ENCODE measurements at places on chromosomes 4 and X.

DNA sequence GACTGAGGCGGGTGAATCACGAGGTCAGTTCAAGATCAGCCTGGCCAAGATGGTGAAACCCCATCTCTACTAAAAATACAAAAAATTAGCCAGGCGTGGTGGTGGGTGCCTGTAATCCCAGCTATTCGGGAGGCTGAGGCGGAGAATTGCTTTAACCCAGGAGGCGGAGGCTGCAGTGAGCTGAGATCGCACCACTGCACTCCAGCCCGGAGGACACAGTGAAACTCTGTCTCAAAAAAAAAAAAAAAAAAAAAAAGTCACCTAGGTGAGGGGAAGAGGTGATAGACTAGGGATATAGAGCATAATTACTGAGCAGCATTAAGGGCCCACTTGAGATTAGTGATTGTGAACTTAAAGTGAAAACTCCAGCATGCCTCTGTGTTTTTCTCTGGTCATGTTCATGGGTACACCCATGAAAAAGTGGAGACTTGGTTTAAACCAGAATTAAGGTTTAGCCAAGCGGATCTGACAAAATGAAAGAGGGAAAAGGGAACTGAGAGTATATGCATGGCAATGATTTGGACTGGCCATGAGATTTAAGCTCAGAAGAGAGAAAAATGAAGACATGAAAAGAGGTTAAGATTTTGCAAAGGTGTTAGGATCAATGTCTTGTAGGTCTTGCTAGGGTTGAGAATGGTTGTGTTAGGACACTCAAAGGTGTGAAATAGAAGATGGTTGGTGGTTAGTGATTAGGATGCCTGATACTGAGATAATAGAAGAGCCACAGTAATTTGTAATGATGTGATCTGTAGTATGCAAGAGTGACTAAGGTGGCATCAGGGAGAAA, 105.0 kb downstream of the RAB28 start:
- DNase-seq = no peak

DNA sequence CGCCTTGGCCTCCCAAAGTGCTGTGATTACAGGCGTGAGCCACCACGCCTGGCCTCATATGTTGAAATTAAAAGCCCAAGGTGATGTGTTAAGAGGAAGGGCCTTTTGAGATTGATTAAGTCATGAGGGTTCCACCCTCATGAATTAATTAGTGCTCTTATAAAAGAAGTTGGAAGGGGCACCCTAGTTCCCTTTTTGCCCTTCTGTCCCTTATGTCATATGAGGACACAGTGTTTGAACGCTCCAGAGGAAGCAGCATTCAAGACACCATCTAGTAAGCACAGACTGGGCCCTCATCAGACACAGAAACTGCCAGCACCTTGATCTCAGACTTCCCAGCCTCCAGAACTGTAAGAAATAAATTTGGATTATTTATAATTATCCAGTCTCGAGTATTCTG, 5.1 kb upstream of the APLN start:
- no peak for DNase-seq

DNA sequence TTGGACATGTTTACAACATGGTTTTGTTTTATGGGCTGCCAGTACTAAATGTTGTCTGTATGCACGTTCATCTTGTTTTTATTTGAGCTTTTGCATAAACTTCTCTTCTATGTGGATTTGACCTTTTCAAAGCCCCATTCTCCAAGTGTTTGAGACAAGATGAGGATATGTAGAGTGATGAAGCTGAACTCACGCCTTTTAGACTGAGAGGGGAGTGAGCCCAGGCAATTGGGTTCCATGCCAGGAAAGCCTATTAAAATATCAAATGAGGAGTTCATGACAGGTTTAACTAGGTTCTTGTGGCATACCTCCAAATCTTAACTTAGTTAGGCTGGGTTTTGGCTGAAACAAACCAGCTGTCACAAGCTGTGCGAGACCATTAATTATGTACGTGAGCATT, 170.4 kb upstream of the LDB2 start:
- DNase-seq = no peak

- no peak for DNase-seq
Observed at GRCh38 chrX:54076903-54077302, 32.6 kb upstream of the PHF8 start.

GRCh38 chr4:105061731-105062130, 84.9 kb upstream of the TET2 start:
- DNase-seq = no peak

DNA sequence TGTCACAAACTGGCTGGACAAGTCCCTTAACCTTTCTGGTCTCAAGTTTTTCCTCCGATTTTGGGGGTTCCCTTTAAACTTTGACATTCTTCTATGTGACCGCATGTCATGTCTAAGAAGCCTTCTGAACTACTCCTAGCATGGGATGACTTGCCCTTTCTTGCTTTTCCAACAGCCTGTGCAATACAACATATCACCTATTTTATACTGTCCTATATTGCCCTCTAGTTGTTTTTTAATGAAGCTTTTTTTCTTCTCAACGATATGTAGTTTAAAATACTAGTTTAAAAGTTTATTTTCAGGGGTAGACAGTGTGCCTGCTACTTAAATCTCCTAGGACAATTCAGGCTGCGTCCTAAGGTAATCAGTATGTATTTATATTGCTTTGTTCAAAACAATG, 1.0 kb upstream of the IGBP1 start:
- no peak for DNase-seq

DNA sequence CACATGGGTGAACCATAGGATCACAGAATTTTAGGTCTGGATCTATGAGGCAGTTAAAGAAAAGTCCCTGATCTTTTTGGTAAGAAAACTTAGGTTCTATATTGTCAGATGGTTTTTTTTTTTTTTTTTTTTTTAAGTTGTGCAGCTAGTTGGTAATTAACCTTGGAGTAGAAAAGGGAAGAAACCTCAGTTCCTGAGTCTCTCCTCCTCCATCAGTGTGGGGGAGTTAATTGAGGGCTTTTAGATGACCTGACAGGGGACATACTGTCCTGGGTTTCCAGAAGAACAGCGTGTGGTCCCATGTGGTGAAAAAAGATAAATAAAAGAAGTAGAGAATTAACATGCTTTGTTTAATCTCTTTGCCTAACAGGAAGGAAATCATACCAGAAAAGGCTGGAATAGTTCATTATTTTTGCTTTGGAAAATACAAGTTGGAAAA, 123.7 kb downstream of the ARHGAP10 start:
- no peak for DNase-seq

- no peak for DNase-seq
Observed at GRCh38 chr4:149264093-149264733, 551.4 kb downstream of the IQCM start.

- no peak for DNase-seq
Observed at GRCh38 chr4:38160487-38161207, 200.4 kb downstream of the PTTG2 start.

DNA sequence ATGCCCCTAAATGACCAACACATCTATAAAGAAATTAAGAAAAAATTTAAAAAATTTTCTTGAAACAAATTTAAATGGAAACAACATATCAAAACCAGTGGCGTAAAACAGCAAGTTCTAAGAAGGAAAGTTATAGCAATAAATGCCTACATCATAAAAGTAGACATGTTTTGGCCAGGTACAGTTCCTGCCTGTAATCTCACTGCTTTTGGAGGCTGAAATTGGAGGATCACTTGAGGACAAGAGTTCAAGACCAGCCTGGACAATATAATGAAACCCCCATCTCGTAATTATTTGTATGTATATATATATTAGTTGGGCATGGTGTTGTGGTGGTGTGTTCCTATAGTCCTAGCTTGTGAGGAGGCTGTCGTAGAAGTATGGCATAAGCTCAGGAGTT, 672.4 kb upstream of the GRID2 start:
- no peak for DNase-seq

DNA sequence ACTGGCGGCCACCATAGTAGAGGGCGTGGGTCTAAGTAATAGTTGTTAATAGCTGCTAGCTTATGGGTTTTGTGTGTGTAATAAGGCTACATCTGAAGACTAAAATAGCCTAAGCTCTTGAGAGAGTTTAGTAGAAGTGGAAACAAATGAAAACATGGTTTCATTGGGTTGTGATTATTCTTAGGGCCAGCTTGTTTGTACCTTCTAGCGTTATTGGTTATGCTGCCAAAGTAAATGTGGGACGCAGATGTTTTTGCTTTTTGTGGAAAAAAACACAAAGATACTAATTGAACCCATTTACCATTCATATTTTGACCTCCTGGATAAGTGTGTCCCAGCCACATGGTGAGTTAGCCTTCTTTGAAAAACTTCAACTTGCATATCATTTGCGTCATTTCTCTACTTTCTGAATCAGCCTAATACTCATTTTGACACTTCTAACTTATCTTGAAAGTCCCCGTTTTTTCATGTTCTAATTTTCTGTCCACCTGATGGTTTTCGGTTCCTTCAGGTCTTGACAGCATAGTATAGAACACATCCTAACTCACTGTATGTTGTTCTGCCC, 305.3 kb downstream of the FRMPD4 start:
- DNase-seq = no peak

DNA sequence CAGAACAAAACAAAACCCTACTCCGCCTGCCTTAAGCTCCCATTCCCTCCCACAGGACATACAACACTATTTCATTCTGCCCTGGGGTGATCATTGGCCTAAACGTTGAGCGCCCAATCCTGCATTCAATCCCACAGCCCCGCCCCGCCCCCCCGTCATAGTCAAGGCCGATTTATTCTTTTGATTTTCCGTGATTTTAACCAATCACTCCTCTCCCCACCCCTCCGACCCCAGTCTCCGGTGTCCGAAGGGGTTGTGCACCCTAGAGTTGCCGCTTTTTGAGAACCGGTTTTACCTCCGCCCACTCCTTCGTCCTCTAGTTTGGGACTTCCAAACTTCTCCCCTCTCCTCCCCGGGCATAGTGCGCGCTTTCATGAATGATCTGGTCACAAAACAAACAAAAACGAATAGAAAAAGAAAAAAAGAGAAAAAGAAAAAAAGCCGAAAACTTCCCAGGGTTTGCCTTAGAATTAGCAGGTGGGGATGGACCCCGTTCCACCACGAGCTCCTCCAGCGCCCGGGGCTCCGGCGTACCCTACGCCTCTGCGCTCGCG, 446 bp upstream of the UBE2A start:
- DNase-seq = peak; percentile 0

DNA sequence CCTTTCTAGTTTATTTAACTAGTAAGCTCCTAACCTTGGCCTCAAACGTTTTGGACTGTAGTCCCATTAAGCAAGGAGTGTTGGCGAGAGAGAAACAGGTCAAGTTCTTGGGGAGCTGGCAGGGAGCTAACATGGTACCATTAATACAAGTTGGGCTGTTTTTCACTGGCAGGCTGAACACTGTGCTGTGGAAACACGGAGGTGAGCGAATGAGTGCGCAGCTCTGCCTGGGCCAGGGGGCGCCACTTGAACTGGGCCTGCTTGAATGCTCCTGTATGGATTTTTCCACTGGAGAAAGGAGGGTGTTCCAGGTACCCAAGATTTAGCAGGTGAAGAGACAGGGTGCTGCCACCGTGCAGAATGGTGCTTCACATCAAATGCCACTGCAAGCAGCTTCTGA, 7.4 kb upstream of the SMS start:
- DNase-seq = no peak

- DNase-seq = peak; percentile 28
Observed at GRCh38 chr4:1683261-1683735, 815 bp downstream of the FAM53A start.

- no peak for DNase-seq
Observed at GRCh38 chr4:102008711-102009110, 218.2 kb downstream of the BANK1 start.

DNA sequence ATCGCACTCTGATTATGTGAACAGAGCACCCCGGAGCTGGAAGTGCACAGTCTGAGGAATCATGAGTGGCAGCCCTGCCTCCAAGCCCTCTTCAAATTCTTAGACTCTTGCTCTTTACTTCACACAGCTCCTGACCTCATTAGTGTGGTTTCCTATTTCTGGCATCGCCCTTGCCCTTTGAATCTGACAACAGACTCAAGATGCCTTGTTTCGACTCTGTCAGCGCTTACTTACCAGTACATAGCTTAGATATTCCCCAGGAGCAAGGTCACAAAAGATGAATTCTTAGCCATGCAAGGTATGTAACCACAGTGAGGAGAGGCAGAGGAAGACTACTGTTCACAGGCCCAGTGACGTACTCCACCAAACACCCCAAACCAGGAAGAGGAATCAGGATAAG, 167.2 kb downstream of the KDR start:
- no peak for DNase-seq

DNA sequence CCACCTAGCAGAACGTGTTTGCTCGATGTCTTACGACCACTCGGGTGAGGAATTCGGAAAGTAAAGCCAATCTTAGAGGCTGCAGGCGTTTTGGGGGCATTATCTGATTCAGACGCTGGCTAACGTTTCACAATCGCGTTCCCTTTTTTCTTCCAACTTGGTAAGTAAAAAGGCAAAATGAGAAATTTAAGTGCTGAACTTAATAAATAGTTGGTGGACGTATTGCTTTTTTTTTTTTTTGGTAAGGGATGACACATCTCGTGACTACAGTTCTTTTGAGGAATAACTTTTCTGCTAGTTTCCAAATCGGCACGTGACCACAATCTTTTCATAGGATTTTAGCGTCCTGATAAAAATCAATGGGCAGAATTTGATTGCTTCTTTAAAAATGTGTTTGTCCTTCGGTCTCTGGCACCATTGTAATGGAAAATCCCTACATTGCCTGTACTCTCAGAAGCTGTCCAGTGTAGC, 848 bp downstream of the RAB9A start:
- DNase-seq = no peak

DNA sequence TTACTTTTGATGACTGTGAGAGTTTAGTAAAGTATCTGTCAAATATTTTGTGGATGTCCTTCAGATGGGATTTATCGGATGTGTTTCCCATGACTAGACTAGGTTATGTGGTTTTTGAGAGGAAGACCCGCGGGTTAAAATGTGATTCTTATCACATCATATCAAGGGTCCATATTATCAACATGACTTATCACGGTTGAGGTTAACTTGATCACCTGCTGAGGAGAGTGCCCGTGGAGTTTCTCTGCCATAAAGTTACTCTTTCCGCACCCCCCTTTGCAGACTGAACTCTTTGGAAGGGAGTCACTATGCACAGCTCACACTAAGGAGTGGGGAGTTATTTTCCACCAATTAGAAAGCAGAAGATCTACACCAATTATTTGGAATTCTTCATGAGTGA, 38.7 kb downstream of the GLRB start:
- DNase-seq = no peak

DNA sequence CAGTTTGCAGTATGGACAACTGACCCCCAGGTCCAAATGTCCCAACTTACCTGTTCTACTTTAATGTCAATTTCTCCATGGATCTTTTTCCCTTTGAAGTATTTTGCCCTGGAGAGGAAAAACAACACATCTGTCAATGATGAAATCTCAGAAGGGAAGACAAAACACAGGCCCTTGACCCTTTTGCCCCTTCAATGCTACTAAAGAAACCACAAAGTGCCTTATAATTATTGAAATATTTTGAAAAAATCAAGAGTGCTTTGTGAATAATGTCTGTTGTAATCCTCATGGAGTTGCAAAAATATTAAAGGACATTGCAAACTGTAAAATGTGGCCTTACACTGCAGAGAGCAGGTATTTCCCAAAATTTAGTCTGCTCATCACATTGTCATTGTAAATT, 12.6 kb downstream of the SYN1 start:
- DNase-seq = no peak

Measured in activated T-cell treated with anti-CD3 and anti-CD28 coated beads for 1 hour (primary cell).